SJSA1 (cell line): ENCODE measurements at places on chromosomes 5 and 9. TPM values are rescaled to one million over a fixed set of nuclear protein-coding genes. Genes with fewer than 3 reads are reported as not detected.

Gene SLC36A3
- total RNA-seq: not detected in 2 replicates

DNA sequence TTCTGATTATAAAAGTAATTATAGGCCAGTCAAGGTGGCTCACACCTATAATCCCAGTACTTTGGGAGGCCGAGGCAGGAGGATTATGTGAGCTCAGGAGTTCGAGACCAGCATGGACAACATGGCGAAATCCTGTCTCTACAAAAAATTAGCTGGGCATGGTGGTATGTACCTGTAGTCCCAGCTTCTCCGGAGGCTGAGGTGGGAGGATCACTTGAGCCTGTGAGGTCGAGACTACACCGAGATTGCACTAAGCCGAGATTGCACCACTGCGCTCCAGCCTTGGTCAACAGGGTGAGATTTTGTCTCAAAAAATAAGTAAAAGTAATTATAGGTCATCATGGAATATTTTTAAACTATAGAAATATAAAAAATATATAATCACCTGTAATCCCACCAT lies 18.1 kb downstream of the IRF1 start:
- no peak for DNase-seq
- H3K4me1 ChIP-seq: peaks cover 26% of the 10 kb centered on the region
- no peak overlapping the region for H3K4me3 ChIP-seq
- 0 out of 2 replicates have a peak, but pooled peaks cover 2% of the 10 kb centered on the region for H3K36me3 ChIP-seq
- H3K27ac ChIP-seq: no peak overlapping the region

Gene EGFLAM
- 0.08 TPM in 1 of 2 replicates, not detected in the other for total RNA-seq

GRCh38 chr9:33995449-33995848 lies 53.2 kb downstream of the UBAP2 start:
- H3K27ac ChIP-seq: no peak overlapping the region
- H3K4me1 ChIP-seq: no peaks in the 10 kb centered on the region
- no peak overlapping the region for H3K4me3 ChIP-seq
- no peaks in the 10 kb centered on the region for H3K27me3 ChIP-seq

GRCh38 chr9:13165956-13166355 lies 113.5 kb downstream of the MPDZ start:
- DNase-seq: no peak
- H3K36me3 ChIP-seq: no peaks in the 10 kb centered on the region
- no peaks in the 10 kb centered on the region for H3K27me3 ChIP-seq
- H3K4me1 ChIP-seq: no peaks in the 10 kb centered on the region

DNA sequence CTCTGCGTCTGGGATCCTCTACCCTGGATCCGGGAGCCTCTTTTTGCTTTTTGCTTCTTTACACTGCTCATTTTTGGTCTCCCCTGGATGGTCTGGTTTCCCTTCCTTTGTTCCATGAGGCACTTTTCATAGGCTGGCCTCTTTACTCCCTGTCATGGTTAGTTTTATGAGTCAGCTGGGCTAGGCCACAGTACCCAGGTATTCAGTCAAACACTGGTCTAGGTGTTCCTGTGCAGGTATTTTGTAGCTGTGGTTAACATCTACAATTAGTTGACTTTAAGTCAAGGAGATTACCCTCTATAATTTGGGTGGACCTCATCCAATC lies 17.5 kb downstream of the ANKRD33B start:
- H3K4me1 ChIP-seq: peaks cover 51% of the 10 kb centered on the region
- DNase-seq: no peak
- peaks cover 4% of the 10 kb centered on the region; the same call in 1 of the 2 replicates for H3K36me3 ChIP-seq
- no peak overlapping the region for H3K27ac ChIP-seq

DNA sequence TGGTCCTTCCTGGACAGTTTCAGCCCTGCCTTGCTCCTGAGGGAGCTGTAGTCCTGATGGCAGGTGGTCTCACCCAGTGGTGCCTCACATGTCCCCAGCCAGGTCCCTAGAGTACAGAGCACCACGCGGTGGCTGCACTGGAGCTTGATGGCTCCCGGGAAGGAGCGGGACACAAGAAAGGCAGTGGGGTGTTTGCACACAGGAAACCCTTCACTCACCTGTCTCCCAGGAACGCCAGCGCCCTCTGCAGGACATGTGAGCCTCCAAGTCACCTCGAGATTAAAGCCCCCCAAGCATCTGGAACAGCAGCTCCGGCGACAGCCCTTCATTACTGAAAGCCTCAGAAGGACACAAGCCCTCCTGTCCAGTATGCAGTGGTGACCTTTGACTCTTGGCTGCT lies 19.9 kb upstream of the TMEM250 start:
- H3K4me3 ChIP-seq: no peak overlapping the region
- peaks cover 27% of the 10 kb centered on the region for H3K27me3 ChIP-seq
- H3K4me1 ChIP-seq: peaks cover 4% of the 10 kb centered on the region; the same call in 1 of the 2 replicates
- no peak for DNase-seq
- no peaks in the 10 kb centered on the region for H3K36me3 ChIP-seq
- H3K27ac ChIP-seq: no peak overlapping the region

DNA sequence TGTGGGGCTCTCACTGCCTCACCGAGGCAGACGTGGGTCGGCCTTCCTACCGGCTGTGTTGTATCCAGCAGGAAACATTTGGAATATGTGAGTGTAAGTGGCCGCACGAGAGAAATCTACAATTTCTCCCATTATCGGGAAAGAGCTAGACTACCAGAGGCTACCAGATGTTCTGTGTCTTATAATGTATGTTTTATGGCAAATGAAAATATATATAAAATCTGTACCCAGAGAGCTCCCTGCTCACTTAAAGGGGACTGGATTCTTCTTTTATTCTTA lies 69.5 kb upstream of the PITX1 start:
- peaks cover 6% of the 10 kb centered on the region for H3K27me3 ChIP-seq
- no peaks in the 10 kb centered on the region for H3K36me3 ChIP-seq
- no peaks in the 10 kb centered on the region for H3K4me1 ChIP-seq
- no peak overlapping the region for H3K4me3 ChIP-seq
- H3K27ac ChIP-seq: no peak overlapping the region
- no peak for DNase-seq

GRCh38 chr5:136423944-136424606 lies 58.7 kb upstream of the TRPC7 start:
- no peaks in the 10 kb centered on the region for H3K36me3 ChIP-seq
- peaks cover 3% of the 10 kb centered on the region; the same call in 1 of the 2 replicates for H3K27me3 ChIP-seq
- H3K27ac ChIP-seq: no peak overlapping the region
- no peak overlapping the region for H3K4me3 ChIP-seq

- H3K4me3 ChIP-seq: no peak overlapping the region
- H3K27ac ChIP-seq: no peak overlapping the region
- no peaks in the 10 kb centered on the region for H3K36me3 ChIP-seq
- H3K4me1 ChIP-seq: no peaks in the 10 kb centered on the region
- H3K27me3 ChIP-seq: peaks cover 17% of the 10 kb centered on the region; the same call in 1 of the 2 replicates
Observed at GRCh38 chr5:76256116-76256889, 146.8 kb upstream of the IQGAP2 start.

GRCh38 chr5:138033386-138033808 lies 518 bp upstream of the FAM13B start:
- H3K4me1 ChIP-seq: peaks cover 28% of the 10 kb centered on the region
- no peaks in the 10 kb centered on the region for H3K27me3 ChIP-seq
- H3K36me3 ChIP-seq: peaks cover 21% of the 10 kb centered on the region
- DNase-seq: no peak
- peak overlapping the region; percentile 99 for H3K27ac ChIP-seq

Gene SURF1
- 44.5 and 45.0 TPM in 2 replicates for total RNA-seq

DNA sequence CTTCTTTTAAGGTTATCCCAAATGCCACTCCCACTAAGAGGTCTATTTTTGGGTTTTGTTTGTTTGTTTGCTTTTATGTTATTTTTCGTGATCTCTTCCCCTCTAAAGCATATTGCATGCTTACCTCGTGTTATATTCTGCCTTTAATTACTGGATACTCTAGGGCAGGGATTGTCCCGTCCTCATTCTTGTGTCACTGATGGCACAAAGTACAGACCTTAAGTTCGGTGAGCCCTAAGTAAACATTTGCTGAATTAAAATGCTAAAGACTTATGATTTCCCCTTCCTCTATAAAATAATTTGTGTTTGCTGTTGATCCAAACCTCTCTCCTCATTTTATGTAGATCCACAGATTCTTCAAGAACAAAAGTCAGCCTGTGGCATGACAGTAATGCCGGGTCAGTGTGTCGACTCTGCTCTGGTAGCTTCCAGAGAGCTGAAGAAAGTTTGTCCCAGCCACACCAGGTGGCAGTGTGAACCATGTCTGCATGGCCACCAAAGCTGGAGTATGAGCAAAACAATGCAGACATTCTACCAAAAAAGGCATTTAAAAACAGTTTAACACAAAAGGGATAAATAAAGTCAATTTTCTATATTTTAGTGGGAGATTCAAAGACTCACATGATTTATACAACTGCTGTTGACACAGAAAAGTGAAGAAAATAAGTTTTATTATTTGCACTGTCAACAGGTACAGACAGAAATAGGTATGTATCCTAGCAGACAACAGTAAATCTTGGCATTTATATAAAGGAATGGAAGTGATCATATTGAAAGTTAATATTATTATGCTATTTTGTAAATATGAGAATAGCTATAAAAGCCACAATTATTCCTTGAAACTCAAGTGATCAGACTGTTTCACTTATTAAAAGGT lies 17.9 kb upstream of the POC5 start:
- no peaks in the 10 kb centered on the region for H3K4me1 ChIP-seq
- no peak for DNase-seq
- H3K36me3 ChIP-seq: no peaks in the 10 kb centered on the region
- no peak overlapping the region for H3K27ac ChIP-seq
- H3K4me3 ChIP-seq: no peak overlapping the region
- peaks cover 16% of the 10 kb centered on the region for H3K27me3 ChIP-seq

DNA sequence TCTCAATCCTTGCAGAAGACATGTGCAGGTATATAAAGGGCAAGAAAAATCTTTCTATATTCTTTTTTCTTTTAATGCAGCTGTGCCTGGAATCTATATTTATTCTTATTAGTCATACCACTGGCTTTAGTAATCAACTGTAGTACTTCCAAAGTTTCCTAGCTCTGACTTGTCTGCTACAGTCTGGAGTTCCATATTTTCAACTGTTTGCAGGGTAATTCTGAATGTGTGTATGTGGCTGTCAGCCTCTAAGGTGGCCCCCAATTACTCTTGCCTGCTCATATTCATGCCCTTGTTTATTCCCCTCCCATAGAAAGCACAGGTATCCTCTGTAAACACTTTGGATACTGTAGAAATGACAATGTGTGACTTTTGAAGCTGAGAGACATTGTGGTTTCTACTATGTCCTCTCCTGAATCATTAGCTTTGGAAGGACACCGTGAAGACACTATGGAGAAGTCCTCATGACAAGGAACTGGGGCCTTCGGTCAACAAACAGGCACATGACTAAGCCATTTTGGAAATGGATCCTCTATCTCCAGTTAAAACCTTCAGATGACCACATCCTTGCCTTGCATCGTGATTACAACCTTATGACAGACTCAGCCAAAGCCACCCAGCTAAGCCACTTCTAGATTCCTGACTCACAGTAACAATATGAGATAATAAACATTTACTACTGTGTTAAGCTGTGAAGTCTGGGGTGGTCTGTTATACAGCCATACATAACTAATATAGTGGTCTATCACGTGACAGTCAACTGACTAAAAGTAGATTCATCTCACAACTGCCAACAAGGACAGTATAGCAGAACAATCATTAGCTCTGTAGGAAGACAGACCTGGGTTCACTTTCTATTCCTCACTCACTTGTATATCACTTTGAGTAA lies 49.5 kb upstream of the SUSD1 start:
- H3K36me3 ChIP-seq: peaks cover 66% of the 10 kb centered on the region
- H3K27ac ChIP-seq: peak overlapping the region; percentile 96
- peak; percentile 84 for DNase-seq
- H3K4me1 ChIP-seq: peaks cover 28% of the 10 kb centered on the region

Gene FAM221B
- total RNA-seq: not detected in 2 replicates

DNA sequence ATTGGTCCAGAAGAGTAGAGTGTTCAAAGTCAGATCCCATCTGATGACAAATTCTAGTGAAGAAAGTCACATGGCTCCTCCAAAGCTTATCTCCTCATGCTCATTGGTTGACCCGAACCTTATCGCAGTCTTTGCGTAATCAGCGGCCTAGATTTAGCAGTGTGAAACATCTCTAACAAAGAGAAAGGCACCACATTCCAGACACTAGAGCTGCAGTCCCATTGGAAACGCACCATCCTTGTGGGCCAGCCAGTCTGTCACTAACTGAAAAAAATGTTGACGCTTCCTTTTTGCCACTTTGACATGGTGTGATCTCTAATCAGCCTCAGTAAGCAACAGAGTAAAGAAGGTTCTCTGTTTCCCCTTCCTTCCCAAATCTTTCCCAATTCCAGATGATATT lies 458.0 kb upstream of the WWC1 start:
- H3K27ac ChIP-seq: no peak overlapping the region
- no peak for DNase-seq
- peaks cover 11% of the 10 kb centered on the region for H3K4me1 ChIP-seq
- H3K4me3 ChIP-seq: no peak overlapping the region
- no peaks in the 10 kb centered on the region for H3K36me3 ChIP-seq
- H3K27me3 ChIP-seq: no peaks in the 10 kb centered on the region

GRCh38 chr5:149125386-149125891 lies 15.9 kb upstream of the ABLIM3 start:
- no peak overlapping the region for H3K27ac ChIP-seq
- H3K36me3 ChIP-seq: no peaks in the 10 kb centered on the region
- peaks cover 5% of the 10 kb centered on the region; the same call in 1 of the 2 replicates for H3K4me1 ChIP-seq
- no peaks in the 10 kb centered on the region for H3K27me3 ChIP-seq
- no peak overlapping the region for H3K4me3 ChIP-seq

- H3K4me1 ChIP-seq: peaks cover 8% of the 10 kb centered on the region
- no peaks in the 10 kb centered on the region for H3K27me3 ChIP-seq
- no peak for DNase-seq
- no peak overlapping the region for H3K4me3 ChIP-seq
- no peaks in the 10 kb centered on the region for H3K36me3 ChIP-seq
- no peak overlapping the region for H3K27ac ChIP-seq
Observed at GRCh38 chr9:105157171-105157583, 87.3 kb upstream of the SLC44A1 start.

Gene PCDHB15
- 0.74 and 1.0 TPM in 2 replicates for total RNA-seq

DNA sequence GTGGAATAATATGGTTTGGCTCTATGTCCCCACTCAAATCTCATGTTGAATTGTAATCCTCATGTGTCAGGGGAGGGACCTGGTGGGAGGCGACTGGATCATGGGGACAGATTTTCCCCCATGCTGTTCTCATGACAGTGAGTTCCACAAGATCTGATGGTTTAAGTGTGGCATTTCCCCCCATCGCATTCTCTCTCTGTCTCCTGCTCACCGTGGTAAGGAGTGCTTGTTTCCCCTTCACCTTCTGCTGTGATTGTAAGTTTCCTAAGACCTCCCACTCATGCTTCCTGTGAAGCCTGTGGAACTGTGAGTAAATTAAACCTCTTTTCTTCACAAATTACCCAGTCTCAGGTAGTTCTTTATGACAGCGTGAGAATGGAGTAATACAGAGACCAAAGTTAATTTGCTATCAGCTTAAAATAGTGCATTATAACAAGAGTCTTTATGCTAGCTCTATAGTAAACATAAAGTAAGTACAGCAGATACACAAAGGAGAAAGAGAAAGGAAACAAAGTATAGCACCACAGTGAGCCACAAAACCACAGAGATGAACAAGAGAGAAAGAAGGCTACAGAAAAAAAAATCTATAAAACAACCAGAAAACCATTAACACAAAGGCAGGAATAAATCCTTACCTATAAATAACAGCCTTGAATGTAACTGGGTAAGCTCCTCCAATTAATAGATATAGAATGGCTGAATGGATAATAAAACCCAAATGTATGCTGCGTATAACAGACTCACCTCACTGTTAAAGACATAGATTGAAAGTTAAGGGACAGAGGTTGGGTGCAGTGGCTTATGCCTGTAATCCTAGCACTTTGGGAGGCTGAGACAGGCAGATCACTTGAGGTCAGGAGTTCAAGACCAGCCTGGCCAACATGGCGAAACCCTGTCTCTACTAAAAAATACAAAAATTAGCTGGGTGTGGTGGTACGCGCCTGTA lies 39.7 kb downstream of the RAPGEF6 start:
- H3K4me1 ChIP-seq: peaks cover 4% of the 10 kb centered on the region; the same call in 1 of the 2 replicates
- H3K27ac ChIP-seq: no peak overlapping the region
- no peaks in the 10 kb centered on the region; the same call in 1 of the 2 replicates for H3K36me3 ChIP-seq
- DNase-seq: no peak
- H3K27me3 ChIP-seq: no peaks in the 10 kb centered on the region
- no peak overlapping the region for H3K4me3 ChIP-seq
